Stimulated activated naive CD8-positive, alpha-beta T cell treated with anti-CD3 and anti-CD28 coated beads, Interleukin-15, Interleukin-2, amounts not matched to agents 100 U/mL and 50 U/mL, for 24 hours (primary cell): ENCODE measurements at places on chromosomes 5 and 9.

GRCh38 chr5:112217843-112218579, 201.1 kb downstream of the EPB41L4A start:
- DNase-seq = no peak

DNA sequence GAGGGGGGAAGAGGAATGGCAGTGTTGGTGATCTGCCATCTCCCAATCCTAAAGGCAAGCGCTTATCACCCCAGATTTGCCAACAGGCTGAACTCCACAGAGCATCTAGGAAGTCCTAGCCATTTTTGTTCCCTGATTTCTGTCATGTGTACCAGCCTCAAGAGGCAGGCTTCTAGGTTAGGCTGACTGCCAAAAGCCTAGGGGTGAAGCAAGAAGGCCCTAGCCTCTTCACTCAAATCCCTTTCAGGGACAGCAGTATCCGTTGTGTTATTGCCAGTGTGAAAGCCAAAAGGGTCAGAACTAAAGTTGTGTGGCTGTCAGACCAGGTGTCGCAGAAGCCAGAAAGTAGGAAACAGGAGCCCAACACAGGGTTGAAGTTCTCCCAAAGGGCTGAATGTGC, 14.7 kb downstream of the IGIP start:
- no peak for DNase-seq

- no peak for DNase-seq
Observed at GRCh38 chr9:80648336-80648735, 1041.0 kb downstream of the TLE1 start.

- DNase-seq = peak; percentile 30
Observed at GRCh38 chr5:74631081-74631953, 9.2 kb downstream of the ENC1 start.

GRCh38 chr9:86714999-86715398, 232.3 kb downstream of the GAS1 start:
- DNase-seq = no peak

GRCh38 chr5:65037831-65038815, 269.4 kb downstream of the CWC27 start:
- no peak for DNase-seq

DNA sequence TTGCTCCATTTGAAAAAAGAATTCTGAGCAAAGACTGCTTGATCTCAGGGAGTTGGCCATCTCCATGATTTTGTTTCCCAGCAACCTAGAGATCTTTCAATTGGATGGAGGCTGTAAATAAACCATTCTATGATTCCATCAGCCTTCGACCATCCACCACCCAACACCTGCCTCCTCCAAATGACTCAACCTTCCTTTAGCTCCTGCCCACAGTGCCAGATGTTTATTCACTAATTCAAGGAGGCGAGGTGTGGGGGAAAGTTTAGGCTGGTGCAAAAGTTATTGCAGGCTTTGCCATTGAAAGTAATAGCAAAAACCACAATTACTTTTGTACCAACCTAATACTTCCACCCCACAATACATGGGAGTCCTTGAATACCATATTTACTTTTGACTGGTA, 327.5 kb downstream of the CAAP1 start:
- DNase-seq = no peak
